ENCODE measurements at places on chromosomes 3 and 15. TPM values are rescaled to one million over a fixed set of nuclear protein-coding genes. Genes with fewer than 3 reads are reported as not detected.

PRTG gene
- 1.5 TPM for total RNA-seq

ALDH1A2 gene
- 3.9 TPM for total RNA-seq

- DNase-seq = no peak
These were observed 43.1 kb downstream of the FSTL1 start for GRCh38 chr3:120407508-120408287.

INSYN1 gene
- 7.7 TPM for total RNA-seq

DNA sequence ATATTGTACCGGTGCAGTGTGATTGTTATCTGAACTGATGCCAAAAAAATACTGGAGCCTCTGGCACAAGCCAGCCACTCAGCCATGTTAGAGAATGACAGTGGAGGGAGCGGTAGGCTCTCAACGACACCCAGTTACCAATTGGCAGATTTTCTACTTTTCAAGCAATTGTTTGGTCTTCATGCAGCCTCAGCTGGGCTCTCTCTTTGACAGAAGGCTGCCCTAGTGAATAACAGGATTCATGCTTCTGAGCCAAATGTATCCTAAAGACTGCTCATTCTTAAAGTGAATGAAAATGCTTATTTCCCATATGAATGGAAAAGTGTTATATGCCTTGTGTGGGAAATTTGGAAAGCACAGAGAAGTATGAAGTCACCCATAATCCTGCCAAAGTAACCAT, 261.2 kb upstream of the TRIM42 start:
- DNase-seq = no peak

SPTSSB gene
- 29.6 TPM for total RNA-seq

- no peak for DNase-seq
These were observed 507 bp upstream of the VHL start for GRCh38 chr3:10140996-10141546.

DLEC1 gene
- total RNA-seq = 0.49 TPM

DNA sequence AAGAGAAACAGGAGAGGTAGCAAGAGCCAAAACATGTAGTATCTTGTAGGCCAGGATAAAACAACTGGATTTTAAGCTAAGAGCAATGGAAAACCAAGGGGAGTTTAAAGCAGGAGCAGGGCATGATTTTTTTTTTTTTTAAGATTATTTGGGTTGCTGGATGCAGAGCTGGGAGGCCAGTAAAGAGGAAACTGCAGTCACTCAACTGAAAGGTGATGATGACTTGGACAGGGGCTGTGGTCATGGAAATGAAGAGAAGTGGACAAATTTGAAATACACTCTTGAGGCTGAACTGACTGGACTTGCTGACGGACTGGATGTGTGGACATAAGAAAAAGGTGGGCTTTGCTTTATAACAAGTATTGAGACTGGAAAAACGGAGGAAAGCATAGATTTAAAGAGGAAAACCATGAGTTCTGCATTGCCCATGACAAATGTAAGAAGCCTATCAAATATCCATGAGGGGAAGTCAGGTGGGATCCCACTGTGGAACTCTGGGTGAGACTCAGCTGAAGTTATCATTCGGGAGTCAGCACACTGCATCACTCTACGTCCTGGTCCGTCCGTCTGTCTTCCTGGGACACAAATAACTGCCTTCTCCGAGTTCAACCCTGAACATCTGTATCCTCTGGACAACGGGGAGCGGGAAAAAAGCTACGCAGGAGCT, 688 bp downstream of the XPC start:
- DNase-seq = peak; percentile 38

AMIGO3 gene
- 0.10 TPM for total RNA-seq

GRCh38 chr3:155766206-155766605, 21.3 kb upstream of the PLCH1 start:
- no peak for DNase-seq

DNA sequence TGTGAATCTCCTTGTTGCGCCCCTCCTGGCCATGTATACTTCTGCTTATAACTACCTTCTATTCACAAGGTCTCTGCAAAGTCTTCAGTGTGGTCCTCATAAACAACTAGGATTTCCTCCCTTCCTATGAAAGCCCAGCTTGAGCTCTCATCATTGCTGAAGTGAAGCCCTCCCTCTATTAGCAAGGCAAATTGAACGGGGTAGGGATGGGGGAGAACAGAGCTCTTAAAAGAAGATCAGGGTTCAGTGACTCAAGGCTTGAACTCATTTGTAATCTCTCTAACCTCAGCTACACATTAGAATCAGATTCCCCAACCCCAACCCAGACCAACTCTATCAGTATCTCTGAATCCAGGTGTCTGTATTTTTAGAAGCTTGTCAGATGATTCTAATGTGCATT, 88.3 kb upstream of the ST8SIA2 start:
- DNase-seq = no peak

GRCh38 chr15:90205886-90206285, 4.8 kb downstream of the SEMA4B start:
- DNase-seq = no peak

- no peak for DNase-seq
These were observed 451 bp upstream of the STOML1 start for GRCh38 chr15:73992594-73992898.

DNA sequence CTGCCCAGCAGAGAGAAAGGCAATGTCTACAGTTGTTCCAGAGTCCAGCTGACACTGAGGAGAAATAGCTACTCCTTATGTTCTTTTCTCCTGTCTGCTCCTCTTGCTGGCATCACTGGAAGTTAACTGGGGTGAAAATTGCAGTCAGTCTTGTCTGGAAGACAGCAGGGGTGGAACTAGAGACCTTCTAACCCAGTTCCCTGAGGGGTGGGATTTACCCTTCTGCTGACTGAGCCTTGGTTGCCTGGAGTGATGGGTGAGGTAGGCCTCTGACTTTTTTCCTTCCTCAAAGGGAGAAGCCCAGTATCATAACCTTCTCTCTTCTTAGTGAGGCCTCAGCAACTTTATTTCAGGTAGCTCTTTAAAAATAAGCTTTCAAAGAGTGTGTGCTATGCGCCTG, 16.2 kb downstream of the ZNF609 start:
- no peak for DNase-seq

SLC22A14 gene
- 0.30 TPM for total RNA-seq

- DNase-seq = no peak
These were observed 26.2 kb upstream of the FHIT start for GRCh38 chr3:61277411-61277810.

TCF12 gene
- 184 TPM for total RNA-seq

DNA sequence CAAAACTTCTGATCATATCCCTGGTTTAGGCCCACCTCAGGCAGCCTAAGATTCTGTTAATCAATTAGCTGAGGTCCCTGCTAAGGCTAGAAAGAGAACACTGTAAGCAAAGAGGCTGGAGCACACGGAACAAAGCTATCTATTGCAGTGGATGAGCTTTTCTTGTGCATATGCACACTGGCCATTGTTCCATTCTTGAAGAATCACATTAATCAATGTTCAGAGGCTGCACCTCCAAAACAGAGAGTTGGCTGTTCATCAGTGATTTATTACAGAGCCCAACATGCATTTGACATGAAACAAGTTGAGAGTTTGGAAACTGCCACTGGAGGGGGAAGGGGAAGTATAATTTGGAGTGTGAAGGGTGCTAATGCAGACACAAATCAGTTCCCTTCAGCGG, 873.0 kb downstream of the ROBO1 start:
- no peak for DNase-seq

GRCh38 chr3:70985572-70985971, 598.0 kb downstream of the FOXP1 start:
- DNase-seq = no peak

BOC gene
- 70.1 TPM for total RNA-seq

EPB42 gene
- total RNA-seq = 10.4 TPM

DNA sequence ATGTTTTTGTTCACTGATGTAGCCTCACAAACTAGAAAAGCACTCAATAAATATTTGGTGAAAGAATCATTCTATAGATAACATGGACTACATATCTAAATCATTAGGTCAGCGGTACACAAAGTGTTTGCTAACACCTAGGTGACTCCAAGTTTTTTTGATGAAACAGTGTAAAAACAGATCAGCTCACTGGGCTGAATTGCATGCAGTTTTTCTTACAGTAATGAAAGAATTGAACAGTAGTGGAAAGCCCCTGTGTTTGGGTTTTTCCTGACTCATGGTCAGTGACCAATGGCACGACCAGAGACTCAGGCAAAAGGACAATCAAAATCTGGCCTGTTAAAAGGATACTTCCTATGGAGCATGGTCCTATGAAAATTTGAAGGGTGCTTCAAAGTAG, 384.3 kb upstream of the EPHA6 start:
- no peak for DNase-seq

GRCh38 chr3:178558637-178559036, 22.4 kb downstream of the KCNMB2 start:
- DNase-seq = no peak

GRCh38 chr3:140636406-140637138, 41.3 kb upstream of the TRIM42 start:
- no peak for DNase-seq

NGLY1 gene
- total RNA-seq = 29.5 TPM

GRCh38 chr3:129230311-129231019, 18.9 kb upstream of the COPG1 start:
- DNase-seq = no peak

- DNase-seq = no peak
These were observed 400.7 kb downstream of the FGF12 start for GRCh38 chr3:192326656-192327055.

CACNA1D gene
- 5.6 TPM for total RNA-seq

SLC2A2 gene
- not detected for total RNA-seq

- DNase-seq = no peak
These were observed 11.4 kb downstream of the FAM107A start for GRCh38 chr3:58565621-58566397.

- no peak for DNase-seq
These were observed 130.4 kb downstream of the SUCLG2 start for GRCh38 chr3:67524046-67524445.

AMT gene
- 6.7 TPM for total RNA-seq

DNA sequence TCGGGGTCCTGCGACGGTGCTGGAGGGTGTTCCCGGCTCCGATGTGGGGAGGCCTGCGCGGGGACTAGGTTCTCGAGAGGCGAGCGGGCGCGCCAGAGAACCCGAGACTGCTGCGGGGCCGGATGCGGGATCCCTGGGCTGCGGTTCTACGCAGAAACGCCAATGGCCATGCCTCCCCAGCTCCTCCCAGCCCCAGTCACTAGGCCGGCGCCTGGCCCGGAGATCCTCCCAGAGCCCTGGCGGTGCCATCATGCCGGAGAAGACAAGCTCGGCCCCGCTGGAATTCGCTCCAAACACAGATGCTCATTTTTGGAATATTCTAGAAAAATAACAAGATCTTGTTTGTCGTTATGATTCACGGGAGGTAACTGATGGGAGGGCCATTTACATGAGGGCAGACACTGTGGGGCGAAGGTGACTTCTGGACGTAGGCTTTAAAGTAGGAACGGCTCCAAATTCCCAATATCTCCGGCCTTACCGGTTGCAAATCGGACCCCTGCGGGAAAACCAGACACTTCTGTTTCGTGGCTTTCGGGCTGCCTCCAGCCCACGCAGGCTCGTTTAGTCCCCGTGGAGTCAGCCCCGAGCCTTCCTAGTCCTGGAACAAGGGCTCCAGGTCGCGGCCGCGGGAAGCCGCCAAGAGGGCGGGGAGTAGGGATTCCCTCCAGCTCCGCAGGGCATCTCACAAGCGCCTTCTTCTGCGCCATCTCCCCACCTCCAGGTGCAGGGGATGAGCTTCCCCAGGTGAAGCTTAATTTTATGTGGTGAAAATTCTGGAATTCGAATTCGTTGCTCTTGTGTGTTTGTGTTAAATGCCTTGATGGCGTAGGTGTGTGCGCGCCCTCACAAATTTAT, 74.8 kb upstream of the POLG start:
- DNase-seq = no peak

DNA sequence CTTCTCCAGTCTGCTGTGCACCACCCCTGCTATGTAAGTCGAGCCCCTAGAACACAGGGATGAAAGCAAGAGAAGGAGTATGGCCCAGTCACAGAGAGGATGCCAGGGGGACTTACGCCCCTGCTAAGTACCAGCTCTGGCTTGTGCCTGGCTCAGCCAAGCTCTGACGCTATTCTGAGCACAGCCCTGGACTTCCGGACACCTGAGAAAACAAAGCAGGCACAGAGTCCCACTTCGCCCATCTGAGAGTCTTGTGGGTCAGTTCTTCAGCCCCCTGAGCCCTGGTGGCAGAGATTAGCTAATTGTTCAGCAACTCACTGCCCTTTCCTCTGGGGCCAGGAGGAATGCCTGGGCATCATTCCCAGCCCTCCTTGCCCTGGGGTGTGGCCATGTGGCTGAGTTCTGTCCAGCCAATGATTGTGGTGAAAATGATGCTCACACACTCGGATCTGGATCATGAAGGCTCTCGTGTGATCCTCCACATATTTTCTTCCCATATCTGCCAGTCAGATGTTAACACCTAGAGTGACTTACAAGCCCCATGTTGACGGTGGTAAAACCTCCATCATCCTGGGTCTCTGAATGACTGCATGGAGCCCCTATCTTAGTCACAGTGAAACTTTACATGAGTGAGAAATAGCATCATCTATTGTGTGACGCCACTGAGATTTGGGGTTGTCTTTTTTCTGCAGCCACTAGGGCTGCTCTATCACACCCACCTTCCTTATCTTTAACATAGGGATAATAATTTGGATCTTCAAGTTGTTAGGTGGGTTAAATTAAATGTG, 105.7 kb downstream of the TPRA1 start:
- no peak for DNase-seq

CLEC3B gene
- total RNA-seq = 54.6 TPM

ACTRT3 gene
- 1.7 TPM for total RNA-seq

ROPN1 gene
- 0.69 TPM for total RNA-seq

DNA sequence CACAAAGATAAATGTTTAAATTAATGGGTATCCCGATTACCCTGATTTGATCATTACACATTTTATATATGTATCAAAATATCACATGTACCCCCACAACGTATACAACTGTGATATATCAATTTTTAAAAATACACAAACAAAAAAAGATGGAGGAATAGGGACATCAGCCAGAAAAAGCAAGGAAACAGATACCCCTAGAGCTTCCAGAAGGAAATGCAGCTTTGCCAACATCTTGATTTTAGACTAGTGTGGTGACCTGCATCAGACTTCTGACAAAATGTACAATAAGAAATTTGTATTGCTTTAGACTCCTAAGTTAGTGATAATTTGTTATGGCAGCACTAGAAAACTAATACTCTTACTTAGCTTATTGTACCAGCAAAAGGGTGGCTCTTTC, 483.8 kb downstream of the TUSC7 start:
- DNase-seq = no peak
